Right lobe of liver (tissue), 6 donors: ENCODE measurements at places on chromosomes 2 and 18. TPM values are rescaled to one million over a fixed set of nuclear protein-coding genes. Genes with fewer than 3 reads are reported as not detected.

The PIEZO2 gene
- total RNA-seq: 6.6 TPM

The TMEM87B gene
- 18.0 TPM for total RNA-seq

The CLEC4F gene
- not detected for total RNA-seq

The FHOD3 gene
- total RNA-seq: 0.80 TPM

The SLC4A1AP gene
- 11.9 TPM for total RNA-seq

The C1D gene
- total RNA-seq: 15.7 TPM

The METTL5 gene
- 18.4 TPM for total RNA-seq

The MC5R gene
- not detected for total RNA-seq

The ATOH8 gene
- total RNA-seq: 68.0 TPM

The RNF152 gene
- 101 TPM for total RNA-seq

The PPM1B gene
- total RNA-seq: 31.5 TPM

GRCh38 chr2:12539776-12540562 lies 176.8 kb upstream of the TRIB2 start:
- no peak for DNase-seq

GRCh38 chr18:36630917-36631316 lies 197.9 kb downstream of the TPGS2 start:
- no peak for DNase-seq

- DNase-seq: no peak
Measured at GRCh38 chr2:182667315-182667695, 48.8 kb upstream of the DNAJC10 start.

GRCh38 chr18:31741097-31741735 lies 19.5 kb downstream of the SLC25A52 start:
- no peak for DNase-seq

DNA sequence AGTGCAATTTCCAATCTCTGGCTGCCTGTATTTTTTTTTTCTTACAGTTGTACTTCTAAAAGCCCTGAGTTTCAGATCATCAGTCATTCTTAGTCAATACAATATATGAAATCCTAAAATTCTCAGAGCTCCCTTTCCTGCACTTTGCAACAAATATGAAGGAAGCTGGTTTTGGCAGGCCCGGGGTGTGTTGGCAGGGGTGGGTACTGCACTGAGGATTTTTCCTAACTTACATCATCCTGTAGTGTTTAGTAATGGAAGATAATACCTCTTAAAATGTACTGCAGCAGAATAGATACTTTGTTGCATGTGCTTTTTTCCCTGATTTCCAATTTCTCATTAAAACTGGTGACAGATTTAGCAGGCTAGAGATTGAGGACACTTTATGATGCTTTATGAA lies 374.6 kb downstream of the PTH2R start:
- no peak for DNase-seq

- DNase-seq: no peak
Measured at GRCh38 chr2:59339121-59339836, 1098.2 kb upstream of the FANCL start.

- DNase-seq: no peak
Measured at GRCh38 chr2:181393472-181393871, 63.7 kb upstream of the ITGA4 start.

DNA sequence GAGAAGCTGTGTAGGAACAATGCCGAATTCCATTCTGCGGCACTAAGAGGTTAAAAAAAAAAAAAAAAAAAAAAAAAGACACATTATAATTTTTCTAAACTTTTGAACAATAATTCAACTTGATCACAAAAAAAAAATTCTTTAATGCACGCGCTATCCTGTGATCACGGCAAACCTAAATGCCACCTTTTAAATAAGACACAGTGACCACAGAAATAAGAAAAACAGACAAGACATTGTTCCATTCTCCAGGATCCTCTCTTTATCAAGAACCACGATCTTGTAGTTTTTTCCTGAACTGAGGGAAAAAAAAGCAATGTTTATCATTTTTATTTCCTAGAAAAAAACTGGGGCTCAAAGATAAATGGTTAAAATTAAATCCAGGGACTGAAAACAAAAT lies 9.4 kb downstream of the SUCLG1 start:
- DNase-seq: no peak

- no peak for DNase-seq
Measured at GRCh38 chr2:50962731-50963130, 69.2 kb downstream of the NRXN1 start.

GRCh38 chr2:232835687-232836208 lies 34.3 kb upstream of the SNORC start:
- DNase-seq: no peak

DNA sequence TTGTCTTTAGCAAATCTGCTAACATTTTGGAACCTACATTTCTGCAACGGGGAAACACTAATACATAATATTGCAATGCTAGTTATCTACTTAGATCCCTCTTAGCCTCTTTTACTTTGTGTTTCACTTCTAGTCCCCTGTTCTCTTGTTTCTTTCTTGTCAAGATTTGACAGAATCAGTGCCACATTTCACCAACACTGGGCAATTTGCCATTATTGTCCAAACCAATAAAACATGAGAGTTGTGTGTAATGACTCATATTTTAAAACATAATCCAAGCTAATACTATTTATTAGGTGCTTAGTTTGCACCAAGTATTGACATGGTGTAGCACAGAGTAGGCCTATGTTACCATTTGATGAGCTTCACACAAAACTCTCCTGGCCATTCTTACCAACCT lies 33.7 kb upstream of the ACVR1C start:
- no peak for DNase-seq

DNA sequence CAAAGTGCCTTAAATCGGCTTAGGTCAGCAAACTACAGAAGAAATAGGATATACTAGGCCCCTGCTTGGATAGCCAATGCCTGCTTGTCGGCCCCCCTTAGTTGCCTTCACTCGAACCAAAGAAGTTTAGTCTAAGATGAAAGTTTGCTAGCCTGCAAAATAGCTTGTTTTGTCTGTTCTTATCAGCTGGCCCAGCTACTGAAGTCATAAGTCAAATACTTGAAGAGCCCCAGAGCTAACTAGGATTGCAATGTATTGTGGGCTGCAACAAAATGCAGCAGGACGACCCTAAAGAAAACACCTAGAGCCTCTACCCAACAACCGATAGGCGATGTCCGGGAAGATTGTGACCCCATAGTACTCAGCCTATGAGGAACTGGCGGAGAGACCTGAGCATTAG lies 183.5 kb upstream of the HS6ST1 start:
- DNase-seq: no peak

- DNase-seq: no peak
Measured at GRCh38 chr2:2926858-2927175, 450.8 kb downstream of the EIPR1 start.

DNA sequence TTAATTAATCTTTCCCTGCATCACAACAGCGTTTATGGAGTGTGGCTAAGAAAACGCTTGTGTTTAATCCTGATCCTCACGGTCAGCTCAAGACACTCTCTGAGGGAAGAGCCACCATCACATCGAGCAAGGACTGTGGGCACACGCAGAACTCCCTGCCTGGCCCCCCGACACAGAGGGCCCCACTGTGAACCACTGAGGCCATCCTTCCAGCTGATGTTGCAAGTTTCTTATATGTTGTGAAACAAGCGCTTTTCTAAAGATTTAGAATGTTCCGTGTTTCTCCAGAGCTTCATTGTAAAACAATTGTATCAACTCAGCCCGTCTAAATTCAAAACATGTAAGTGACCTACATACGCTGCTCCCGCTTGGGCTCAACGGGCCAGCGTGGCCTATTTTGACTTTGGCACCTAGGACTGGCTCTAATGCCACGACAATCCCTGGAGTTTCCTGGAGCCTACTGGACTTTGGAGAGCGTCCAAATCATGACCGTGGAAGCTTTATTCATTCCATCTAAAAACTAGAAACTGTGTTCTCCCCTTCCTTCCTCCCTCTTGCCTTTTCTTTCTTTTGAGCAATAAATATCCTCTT lies 34.9 kb downstream of the SERPINE2 start:
- DNase-seq: no peak

GRCh38 chr2:83320053-83320452 lies 1139.0 kb downstream of the SUCLG1 start:
- DNase-seq: no peak

- DNase-seq: no peak
Measured at GRCh38 chr2:232925153-232925820, 55.2 kb downstream of the SNORC start.

GRCh38 chr2:181988154-181988924 lies 2.7 kb downstream of the PPP1R1C start:
- no peak for DNase-seq

DNA sequence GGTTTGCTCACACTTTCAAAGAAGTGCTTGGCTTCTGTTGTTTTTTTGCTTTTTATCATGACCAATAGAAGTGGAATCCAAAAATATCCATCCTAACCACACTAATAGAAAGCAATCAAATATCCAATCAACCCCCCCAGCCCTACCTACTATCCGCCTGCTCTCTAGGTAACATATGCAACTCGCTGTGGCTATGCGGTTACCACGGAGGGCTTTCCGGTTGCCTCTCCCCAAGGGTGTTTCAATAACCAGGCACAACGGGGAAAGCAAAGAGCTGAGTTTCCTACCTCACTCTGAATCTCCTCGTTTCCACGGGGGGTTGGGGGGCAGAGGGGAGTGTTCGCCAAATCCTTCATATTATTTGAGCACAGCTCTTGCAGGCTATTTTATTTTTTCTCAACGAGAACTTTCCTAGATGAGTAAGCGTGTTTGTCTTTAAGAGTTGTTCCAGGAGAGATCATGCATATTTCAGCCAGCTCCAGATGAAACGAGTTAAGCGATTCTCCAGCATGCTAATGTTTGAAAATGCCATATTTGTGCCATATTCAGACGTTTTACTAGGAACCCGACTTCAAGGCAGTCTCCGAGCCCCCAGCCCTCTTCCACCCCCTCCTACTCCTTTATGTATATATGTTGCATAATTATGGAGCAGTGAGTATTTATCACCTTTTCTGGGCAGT lies 30.3 kb downstream of the PAX3 start:
- DNase-seq: no peak

GRCh38 chr2:19683556-19683955 lies 218.2 kb downstream of the TTC32 start:
- no peak for DNase-seq

DNA sequence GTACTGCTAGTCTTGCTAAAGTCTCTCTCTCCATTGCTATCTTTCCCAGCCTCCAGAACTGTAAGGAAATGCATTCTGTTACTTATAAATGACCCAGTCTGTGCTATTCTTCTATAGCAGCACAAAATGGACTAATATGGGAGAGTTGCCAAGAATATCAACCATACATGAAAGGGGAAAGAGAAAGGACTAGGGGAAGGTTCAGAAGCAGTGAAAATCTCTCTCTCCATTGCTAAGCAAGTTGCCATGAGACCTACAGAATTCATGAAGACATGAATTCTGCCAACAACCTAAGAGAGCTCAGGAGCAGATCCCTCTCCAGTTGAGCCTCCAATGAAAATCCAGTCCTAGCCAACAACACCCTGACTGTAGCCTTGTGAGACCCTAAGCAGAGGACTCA lies 3.6 kb upstream of the TRABD2A start:
- no peak for DNase-seq

DNA sequence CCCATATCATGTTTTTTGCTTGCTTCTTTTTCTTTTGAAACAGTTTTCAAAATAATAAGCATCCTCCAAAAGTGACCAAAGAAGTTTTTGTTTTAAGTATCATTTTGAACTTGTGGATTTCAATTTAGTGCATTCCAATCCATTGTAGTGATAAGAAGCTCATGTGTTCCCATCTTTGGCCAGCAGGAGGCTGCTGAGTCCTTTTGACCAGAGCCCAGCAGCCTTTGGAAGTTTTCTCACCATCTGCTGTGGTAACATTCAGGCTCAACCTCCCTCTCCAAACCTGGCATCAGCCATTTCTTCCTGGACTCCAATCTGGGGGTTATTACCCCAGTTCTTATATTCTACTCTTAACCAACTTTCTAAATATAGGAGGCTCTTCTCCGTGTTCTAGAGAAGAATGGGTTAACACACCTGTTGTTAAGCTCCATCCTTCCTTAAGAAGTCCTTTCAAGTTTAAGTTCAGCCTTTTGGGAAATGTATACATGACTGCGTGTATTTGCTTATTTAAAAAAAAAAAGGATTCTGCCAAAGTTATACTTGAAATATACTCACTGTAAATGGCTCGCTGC lies 39.0 kb upstream of the MAL start:
- DNase-seq: peak; percentile 41

- no peak for DNase-seq
Measured at GRCh38 chr2:19575641-19576040, 217.2 kb upstream of the OSR1 start.

DNA sequence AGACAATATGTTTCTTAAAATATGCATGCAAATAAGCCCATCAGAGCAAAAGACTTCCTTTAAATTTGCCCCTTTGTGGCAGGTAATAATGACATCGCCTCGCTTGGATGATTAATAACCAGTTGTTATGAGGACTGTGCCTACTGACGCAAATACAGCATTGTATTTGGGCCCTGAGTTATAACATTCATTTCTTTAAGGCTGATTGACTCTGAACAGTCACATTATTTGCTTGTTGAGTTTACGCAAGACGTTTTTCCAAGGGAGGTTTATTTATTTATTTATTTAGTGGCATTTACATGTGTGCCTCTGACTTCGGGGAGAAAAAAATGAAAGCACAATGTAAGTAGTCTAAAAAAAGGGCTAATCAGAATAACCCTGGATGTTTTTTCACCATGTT lies 88.3 kb downstream of the SLC8A1 start:
- DNase-seq: no peak

DNA sequence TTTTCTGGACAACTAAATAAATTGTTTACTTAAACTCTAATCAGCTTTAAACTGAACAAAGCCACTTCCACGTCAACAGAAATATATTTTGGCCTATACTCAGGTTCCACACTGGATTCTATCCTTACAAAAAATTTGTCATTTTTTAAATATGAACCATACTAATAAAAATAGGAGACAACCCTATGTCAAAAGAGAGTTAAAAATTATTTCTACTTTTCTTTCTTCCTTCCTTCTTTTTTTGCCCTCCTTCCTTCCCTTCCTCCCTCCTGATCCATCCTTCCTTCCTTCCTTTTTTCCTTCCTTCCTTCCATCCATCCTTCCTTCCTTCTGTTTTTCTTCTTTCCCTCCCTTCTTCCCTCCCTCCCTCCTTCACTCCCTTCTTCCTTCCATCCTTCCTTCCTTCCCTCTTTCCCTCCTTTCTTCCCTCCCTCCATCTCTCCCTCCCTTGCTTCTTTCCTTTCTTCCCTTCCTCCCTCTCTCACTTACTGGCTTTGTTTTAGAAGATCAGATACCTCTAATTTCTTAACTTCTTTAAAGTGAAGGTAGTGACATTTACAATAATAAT lies 1444.9 kb downstream of the DPP10 start:
- no peak for DNase-seq

GRCh38 chr18:7017013-7017412 lies 100.6 kb downstream of the LAMA1 start:
- DNase-seq: no peak

- DNase-seq: no peak
Measured at GRCh38 chr18:31398191-31398590, 21.6 kb downstream of the DSG4 start.

- no peak for DNase-seq
Measured at GRCh38 chr2:52135235-52135634, 1103.3 kb upstream of the NRXN1 start.

DNA sequence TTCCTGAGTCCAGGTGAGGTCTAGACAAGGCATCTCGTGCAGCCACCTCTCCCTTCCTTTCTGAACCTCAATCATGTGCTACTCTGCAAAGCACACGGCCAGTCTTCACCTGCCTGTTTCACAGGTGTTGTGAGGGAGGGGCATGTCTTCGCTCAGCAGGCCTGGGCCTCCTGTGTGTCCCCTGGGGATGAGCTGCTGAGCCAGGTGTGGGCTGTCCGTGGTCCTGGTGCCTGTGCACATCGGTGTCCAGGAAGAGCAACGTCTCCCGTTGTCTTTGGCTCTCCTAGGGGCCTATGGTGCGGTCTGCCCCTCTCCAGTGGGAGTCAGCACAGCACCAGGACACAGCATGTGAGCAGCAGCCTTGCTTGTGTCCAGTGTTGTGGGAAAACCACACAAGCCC lies 16.7 kb downstream of the ARHGEF4 start:
- no peak for DNase-seq

- no peak for DNase-seq
Measured at GRCh38 chr2:25825238-25825637, 53.0 kb downstream of the ASXL2 start.
